Caco-2 (cell line): ENCODE measurements at places on chromosomes 3 and 15. TPM values are rescaled to one million over a fixed set of nuclear protein-coding genes. Genes with fewer than 3 reads are reported as not detected.
A peak's percentile ranks its signal among the peaks of the same experiment; 100 is the strongest.

LIPC gene
- total RNA-seq = 17.6 and 18.7 TPM in 2 replicates

GOLGA6B gene
- not detected in 2 replicates for total RNA-seq

PTPRG gene
- 46.4 and 46.5 TPM in 2 replicates for total RNA-seq

PLA2G4D gene
- not detected in 2 replicates for total RNA-seq

LRRC2 gene
- total RNA-seq = 0.21 and 0.27 TPM in 2 replicates

P2RY14 gene
- not detected in 2 replicates for total RNA-seq

GPR15 gene
- not detected in 2 replicates for total RNA-seq

CD276 gene
- 70.5 and 74.2 TPM in 2 replicates for total RNA-seq

CNTN3 gene
- not detected in 2 replicates for total RNA-seq

GRCh38 chr15:57752840-57753239 lies 46.3 kb downstream of the POLR2M start:
- no peak overlapping the region for H3K27ac ChIP-seq
- no peak overlapping the region for H3K4me3 ChIP-seq
- no peak for DNase-seq
- no peaks in the 10 kb centered on the region for H3K27me3 ChIP-seq
- H3K4me1 ChIP-seq = no peaks in the 10 kb centered on the region

DNA sequence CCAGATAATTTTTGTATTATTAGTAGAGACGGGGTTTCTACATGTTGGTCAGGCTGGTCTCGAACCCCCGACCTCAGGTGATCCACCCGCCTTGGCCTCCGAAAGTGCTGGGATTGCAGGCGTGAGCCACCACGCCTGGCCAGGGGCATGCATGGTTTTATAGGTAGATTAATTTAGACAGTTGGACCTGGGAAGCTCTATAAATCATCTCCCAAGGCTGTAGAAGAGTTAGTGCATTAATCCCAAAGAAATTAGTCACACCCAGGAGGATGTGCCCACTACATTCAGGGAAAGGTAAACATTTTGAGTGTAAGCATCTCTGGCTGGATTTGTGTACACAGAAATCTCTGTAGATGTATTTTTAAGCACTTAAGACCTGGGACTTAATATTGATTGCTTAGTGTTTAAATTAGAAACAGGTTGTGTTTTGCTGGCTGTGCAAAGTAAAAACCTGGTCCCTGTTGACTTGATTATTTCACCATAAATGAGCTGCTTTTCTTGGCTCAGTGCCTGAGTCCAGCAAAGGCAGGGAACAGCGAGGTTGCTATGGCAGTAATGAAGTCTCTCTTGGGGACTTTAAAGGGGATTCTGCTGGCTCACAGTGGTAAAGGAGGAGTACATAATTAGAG lies 19.2 kb downstream of the EXOSC7 start:
- no peak overlapping the region for H3K4me3 ChIP-seq
- H3K36me3 ChIP-seq = peaks cover 6% of the 10 kb centered on the region
- peak overlapping the region; percentile 55 for H3K27ac ChIP-seq
- H3K27me3 ChIP-seq = no peaks in the 10 kb centered on the region
- H3K4me1 ChIP-seq = peaks cover 35% of the 10 kb centered on the region

DNA sequence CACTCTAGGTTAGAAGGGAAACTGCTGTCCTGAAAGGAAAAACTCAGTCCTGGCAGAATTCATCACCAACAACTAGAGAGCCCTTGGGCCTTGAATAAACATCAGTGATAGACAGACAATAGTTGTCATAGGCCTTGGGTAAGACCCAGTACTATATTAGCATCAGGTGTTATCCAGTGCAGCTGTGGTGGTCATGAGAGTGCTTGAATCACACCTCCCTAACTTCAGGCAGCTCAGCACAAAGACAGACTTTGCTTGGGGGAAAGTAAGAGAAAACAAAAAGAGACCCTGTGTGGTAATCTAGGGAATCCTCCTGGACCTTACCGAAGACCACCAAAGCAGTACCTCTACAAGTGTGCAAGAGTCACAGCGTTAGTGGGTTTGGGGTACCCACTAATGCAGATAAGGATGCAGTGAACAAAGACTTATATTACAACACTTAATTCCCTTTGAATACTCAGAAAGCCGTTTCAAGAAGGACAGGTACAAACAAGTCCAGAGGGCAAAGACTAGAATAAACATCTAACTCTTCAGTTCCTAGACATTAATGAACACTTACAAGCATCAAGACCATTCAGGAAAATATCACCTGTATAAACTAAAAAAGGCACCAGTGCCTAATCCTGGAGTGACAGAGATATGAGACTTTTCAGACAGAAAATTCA lies 332.3 kb upstream of the EPHA3 start:
- DNase-seq = no peak
- no peaks in the 10 kb centered on the region for H3K36me3 ChIP-seq
- no peaks in the 10 kb centered on the region for H3K4me1 ChIP-seq
- H3K27ac ChIP-seq = no peak overlapping the region
- H3K27me3 ChIP-seq = no peaks in the 10 kb centered on the region

DNA sequence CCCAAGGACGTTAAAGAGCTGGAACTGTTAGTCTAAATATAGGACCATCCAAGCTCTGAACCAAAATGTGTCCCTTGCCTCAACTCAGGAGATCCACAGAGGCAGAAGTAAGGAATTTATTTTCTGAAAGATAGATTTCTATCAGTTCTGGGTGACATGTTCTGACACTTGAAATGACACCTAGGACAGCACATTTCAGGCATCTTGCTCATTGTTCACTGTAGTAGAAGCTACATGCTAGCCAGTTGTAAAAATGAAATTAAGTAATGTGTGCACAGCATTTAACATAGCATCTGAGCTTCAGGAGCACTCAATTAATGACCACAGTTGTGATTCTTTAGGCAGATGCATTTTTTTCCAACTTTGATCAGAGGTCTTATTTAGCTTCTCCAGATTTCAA lies 567 bp downstream of the CCR2 start:
- H3K27ac ChIP-seq = no peak overlapping the region
- no peak overlapping the region for H3K4me3 ChIP-seq
- H3K36me3 ChIP-seq = no peaks in the 10 kb centered on the region
- no peaks in the 10 kb centered on the region for H3K4me1 ChIP-seq

GRCh38 chr3:48436477-48436787 lies 3.5 kb downstream of the CCDC51 start:
- no peaks in the 10 kb centered on the region for H3K27me3 ChIP-seq
- H3K27ac ChIP-seq = no peak overlapping the region
- no peak overlapping the region for H3K4me3 ChIP-seq
- DNase-seq = no peak

GRCh38 chr15:91408476-91409076 lies 308.5 kb downstream of the SV2B start:
- H3K27ac ChIP-seq = no peak overlapping the region
- no peak for DNase-seq
- H3K4me1 ChIP-seq = no peaks in the 10 kb centered on the region
- H3K27me3 ChIP-seq = no peaks in the 10 kb centered on the region

DNA sequence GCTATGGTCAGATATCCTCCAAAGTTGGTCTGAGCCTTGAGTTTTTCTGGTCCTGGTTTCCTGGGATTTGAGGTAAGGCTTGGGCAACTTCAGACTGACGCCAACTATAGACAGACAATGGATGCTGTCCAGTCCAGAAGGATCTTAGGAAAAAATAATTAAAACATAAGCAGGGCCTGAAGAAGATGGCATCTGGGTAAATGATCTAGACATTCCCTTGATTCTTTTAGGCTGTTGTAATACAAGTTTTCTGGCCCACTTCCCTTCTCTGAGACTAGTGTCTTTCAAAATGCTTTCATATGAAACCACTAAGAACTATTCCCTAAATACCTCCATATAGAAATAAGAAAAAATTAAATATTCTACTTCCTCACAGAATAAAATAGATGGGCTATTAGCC lies 47.7 kb upstream of the PLXND1 start:
- no peaks in the 10 kb centered on the region for H3K36me3 ChIP-seq
- no peaks in the 10 kb centered on the region for H3K27me3 ChIP-seq
- H3K4me1 ChIP-seq = peaks cover 58% of the 10 kb centered on the region
- DNase-seq = no peak

DNA sequence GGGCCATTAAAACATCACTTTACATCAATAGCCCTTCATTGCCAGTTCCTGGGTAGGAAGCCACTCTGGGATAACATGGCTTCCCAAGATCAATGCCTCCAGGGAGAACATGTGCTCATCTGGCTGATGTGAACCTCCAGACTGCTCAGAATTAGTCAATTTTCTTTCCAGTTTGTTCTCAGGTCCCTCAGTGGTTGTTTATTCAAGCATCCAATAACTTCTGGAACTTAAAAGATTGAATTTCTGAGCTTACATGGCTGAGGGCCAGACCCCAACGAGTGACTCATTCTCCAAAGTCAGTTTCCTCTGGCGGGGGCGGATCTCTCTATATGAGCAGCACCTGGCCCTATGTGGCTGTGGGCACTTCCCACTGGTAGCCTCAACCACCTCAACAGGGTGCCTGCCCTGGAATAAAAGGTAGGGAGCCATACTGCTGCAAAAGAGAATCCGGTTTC lies 34.0 kb downstream of the LYZL4 start:
- no peaks in the 10 kb centered on the region for H3K27me3 ChIP-seq
- H3K36me3 ChIP-seq = no peaks in the 10 kb centered on the region
- no peak for DNase-seq
- H3K27ac ChIP-seq = no peak overlapping the region
- no peak overlapping the region for H3K4me3 ChIP-seq

GRCh38 chr3:16828815-16829214 lies 55.9 kb upstream of the PLCL2 start:
- H3K27me3 ChIP-seq = no peaks in the 10 kb centered on the region
- no peak overlapping the region for H3K27ac ChIP-seq
- no peak for DNase-seq
- H3K36me3 ChIP-seq = no peaks in the 10 kb centered on the region
- no peak overlapping the region for H3K4me3 ChIP-seq
- no peaks in the 10 kb centered on the region for H3K4me1 ChIP-seq

DNA sequence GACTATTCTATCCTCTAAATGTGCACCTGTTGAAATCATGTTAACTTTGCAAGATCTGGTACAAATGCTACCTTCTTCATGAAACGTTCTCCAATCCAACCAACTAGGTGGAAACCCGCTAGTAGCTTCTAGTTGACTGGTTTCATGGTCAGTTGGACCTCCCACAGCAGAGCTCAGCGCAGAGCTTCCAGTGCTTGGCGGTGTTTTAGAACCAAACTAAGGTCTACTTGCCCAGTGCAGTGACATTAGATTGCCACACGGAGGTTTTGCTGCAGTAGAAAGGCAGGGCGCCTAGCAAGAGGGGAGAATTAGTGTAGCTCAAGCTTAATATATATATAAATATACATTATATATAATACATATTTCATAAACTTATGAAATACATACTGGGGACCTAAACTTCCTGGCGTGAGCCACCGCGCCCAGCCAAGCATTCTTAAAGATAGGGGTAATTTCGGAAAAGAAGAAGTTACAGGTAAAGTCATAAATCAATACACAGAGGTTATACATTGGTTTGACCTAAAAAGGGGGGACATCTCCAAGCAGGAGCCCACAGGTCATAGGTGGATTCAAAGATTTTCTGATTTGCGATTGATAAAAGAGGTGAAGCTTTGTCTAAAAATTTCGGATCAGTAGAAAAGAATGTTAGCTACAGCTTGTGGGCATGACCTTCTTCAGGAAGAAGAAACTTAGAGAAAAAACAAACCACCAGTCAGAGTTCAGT lies 2.1 kb upstream of the OXSR1 start:
- DNase-seq = peak; percentile 32
- no peaks in the 10 kb centered on the region for H3K27me3 ChIP-seq
- peaks cover 5% of the 10 kb centered on the region for H3K4me1 ChIP-seq
- H3K27ac ChIP-seq = peak overlapping the region; percentile 98
- no peak overlapping the region for H3K4me3 ChIP-seq

- H3K27ac ChIP-seq = no peak overlapping the region
- no peak for DNase-seq
- H3K27me3 ChIP-seq = no peaks in the 10 kb centered on the region; the same call in 1 of the 2 replicates
- H3K4me1 ChIP-seq = no peaks in the 10 kb centered on the region
Observed at GRCh38 chr3:156098437-156099035, 21.8 kb upstream of the KCNAB1 start.

DNA sequence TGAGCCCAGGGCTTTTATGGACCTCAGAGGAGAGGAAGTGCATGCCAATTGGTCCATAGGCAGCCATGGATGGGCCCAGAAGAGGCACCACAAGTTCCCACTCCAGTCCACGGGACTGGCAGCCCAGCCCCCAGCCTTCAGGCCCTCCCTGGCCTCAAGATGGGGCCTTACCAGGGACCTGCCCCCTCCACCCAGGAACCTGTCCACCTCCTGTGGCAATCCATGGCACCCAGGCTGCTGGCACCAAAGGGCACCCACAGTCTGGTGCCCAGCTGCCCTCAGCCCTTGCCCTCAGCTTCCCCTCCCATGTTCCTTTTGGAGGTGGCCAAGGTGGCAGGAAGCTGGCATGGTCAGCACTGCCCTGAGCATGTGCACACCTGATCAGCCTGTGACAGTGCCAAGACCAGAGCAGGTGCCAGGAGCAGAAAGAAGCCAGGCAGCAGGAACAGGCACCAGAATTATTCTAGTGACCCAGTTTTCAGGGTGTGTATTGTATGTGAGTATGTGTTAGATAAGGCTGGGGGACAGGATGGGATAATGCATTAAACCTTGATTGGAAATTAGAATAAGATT lies 415.0 kb downstream of the NTRK3 start:
- no peak overlapping the region for H3K27ac ChIP-seq
- no peaks in the 10 kb centered on the region for H3K36me3 ChIP-seq
- no peak overlapping the region for H3K4me3 ChIP-seq
- DNase-seq = no peak
- H3K27me3 ChIP-seq = no peaks in the 10 kb centered on the region

DNA sequence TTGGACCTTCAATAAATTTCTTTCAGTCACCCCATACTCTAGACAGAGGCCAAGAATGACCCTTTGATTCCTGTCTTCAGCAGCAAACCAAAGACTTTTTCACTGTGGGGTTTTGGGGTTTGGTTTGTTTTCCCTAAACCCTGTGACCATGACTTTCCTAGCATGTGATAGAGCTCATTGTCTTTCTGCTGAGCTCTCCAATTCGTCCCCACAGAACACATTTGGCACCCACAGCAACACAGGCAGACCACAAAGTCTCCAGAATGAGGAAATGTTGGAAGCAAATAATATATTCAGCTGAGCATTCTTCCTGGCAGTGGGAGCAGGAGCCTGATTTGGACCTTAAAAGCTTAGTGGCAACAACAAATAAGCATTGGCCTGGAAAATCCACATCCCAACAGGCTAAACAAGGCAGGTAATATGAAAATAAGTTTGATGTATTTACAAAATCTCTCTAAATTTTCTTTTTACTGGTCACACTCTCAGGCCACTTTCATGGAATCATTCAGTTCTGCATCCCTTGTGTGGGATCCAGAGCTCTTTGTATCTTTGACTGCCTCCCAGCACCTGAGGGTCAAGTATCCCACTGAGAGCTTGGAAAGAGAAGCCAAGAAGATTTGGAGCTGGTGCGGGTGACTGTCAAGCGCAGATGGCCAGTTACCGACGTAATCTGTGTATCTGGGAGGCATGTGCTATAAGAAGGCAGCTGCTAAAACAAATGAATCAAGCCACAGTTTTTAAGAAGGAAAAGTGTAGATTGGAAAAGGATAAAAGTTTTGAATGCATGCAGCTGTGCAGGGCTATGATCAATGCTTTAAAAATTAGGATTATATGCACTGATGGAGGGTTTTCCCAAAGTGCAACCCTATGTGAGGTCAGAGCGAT lies 36.5 kb upstream of the CPB1 start:
- H3K27ac ChIP-seq = no peak overlapping the region
- no peaks in the 10 kb centered on the region for H3K4me1 ChIP-seq
- H3K4me3 ChIP-seq = no peak overlapping the region
- H3K27me3 ChIP-seq = no peaks in the 10 kb centered on the region

GRCh38 chr3:108108416-108108815 lies 17.6 kb upstream of the CD47 start:
- H3K27ac ChIP-seq = no peak overlapping the region
- H3K27me3 ChIP-seq = no peaks in the 10 kb centered on the region; the same call in 1 of the 2 replicates
- DNase-seq = no peak
- no peaks in the 10 kb centered on the region for H3K4me1 ChIP-seq
- no peak overlapping the region for H3K4me3 ChIP-seq
